ENCODE measurements at places on chromosomes 5 and 9. TPM values are rescaled to one million over a fixed set of nuclear protein-coding genes. Genes with fewer than 3 reads are reported as not detected.

- DNase-seq = no peak
Measured at GRCh38 chr5:31347552-31347905, 154.0 kb downstream of the CDH6 start.

- DNase-seq = no peak
Measured at GRCh38 chr9:110156902-110157301, 51.1 kb downstream of the C9orf152 start.

DNA sequence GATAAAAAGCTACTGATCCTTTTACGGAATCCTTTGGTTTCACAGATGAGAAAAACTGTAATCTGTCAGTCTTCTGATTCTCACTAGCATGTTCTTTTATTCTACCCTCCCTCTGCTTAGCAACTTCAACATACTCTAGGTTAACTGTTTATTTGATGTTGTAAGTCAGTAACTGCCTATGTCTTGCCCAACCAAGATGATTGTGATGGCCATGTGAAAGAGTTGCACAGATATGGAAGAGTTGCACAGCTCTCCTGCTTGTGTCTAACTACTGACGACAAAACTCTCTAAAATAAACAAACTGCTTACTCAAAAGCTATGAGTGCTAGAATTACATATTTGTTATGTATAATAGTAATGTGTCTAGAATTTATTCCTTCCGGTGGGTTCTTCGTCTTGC, 227.3 kb upstream of the DAB2 start:
- DNase-seq = no peak

The F12 gene
- 3.9 TPM for total RNA-seq

The NOXA1 gene
- total RNA-seq = not detected

The NR4A3 gene
- not detected for total RNA-seq

DNA sequence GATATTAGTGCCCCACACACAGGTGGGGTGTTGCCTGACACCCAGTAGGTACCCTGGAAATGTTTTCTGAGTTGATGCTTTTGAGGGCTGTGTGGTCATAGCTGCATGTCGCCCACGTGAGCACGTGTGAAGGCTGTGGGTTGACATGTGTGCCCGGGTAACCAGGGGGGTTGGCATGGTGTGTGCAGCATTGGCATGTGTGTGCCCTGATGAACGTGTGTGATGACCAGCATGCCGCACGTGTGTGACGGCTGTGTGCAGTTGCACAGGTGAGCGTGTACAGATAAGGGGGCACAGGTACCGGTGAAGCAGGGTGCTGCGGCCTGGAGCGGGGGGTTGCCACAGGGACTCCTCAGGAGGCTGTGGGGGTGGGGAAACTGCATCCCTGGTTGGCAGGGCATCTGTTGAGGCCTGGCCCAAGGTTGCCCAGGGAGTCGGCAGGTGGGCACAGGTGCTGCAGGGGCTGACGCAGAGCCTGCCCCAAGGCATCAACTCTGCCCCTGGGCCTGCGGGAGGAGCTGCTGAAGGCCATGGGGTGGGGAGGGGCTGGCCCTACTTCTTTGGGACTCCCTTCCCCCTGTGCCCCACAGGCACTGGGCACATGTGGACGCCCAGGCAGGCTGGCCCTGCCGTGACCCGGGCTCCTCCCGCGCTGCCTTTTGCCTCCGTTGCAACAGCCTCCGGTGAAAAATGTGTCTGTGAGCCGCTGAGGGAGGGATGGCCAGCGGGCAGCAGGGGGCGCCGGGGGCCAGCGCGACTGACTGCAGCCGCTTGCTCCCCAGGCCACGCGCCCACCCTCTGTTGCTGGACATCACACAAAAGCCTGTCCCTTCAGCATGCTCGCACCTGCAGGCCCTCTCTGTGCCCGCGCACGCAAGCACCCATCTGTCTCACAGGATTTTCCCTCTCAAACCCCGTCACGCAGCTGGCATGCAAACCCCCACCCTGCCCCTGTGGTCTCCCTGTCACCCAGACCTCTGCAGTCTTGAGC, 2.2 kb downstream of the UNC5A start:
- peak; percentile 42 for DNase-seq

The NRARP gene
- 1.2 TPM for total RNA-seq

DNA sequence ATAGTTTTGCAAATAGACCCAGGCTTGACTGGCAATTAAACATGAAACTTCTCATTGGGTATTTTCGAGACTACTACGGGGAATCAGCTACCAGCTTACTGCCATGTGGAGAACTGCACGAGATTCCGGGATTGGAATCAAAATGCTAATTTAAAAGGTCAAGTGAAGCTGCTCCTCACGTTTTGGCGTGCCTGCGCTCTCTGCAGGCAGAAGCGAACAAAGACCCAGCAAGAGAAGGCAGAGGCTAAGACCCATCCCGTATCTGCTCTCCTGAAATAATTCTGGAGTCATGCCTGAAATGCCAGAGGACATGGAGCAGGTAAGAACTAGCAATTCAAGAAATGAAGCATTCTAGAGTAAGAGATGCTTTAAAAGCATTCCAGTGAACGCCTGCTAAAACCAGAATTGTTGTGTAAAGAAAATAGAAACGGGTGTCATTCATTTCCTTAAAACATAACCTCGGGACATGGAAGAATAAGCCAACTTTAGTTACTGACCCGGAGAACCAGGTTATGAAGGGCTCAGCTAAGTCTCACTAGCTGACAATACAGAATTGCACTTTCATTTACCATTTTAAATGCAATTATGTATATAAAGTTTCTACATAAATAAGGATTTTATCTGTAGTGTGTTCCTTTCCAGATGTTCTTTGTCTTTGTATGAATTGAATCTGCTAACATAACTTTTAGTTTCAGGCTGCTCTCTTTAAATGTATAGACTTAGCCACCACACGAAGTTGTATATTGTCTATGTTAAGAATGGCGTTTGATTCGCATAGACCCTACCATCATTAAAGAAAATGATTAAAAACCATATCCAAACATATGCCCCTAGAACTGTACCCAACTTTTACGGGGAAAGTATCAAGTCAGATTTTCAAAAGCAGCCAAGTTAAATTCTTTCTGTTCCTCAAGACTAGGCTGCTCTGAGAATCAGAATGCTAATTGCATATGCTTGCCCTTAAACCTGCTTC, 2.0 kb upstream of the MAT2B start:
- peak; percentile 55 for DNase-seq

DNA sequence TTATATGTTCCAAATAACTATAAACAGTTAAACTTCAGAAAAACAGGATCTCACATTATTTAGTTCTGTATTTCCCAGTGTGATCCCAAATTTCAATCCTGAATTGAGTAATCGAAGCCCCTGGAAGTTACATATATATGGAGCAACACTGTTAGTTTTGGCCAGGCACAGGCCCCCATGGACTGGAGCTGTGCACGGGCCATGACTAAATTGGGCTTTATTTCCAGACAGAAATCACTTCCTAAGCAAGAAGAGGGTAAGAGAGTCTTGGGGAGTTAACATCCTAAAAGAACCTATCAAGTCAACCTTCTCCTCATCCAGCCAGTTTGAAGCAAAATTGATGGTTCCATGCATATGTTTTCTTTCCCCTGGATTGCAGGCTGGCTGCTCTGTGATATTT, 393.0 kb downstream of the TMEM167A start:
- DNase-seq = no peak

GRCh38 chr5:154653764-154654485, 101.3 kb upstream of the LARP1 start:
- DNase-seq = no peak

DNA sequence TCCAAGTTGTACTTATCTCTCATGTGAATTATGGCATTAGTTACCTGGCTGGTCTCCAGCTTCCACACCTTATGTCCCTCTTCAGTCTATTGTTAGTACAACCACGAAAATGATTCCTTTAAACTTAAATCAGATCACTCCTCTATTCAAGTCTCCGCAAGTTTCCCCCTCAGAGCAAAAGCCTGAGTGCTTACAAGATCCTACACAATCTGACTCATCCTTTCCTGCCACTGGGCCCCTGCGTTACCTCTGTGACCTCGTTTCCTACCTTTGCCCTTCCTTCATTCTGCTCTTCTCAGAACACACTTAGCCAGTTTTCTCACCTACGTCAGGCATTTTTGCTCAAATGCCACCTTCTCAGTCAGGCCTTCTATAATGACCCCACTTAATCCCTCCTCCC, 45.1 kb upstream of the GLIS3 start:
- no peak for DNase-seq

- no peak for DNase-seq
Measured at GRCh38 chr5:125410537-125411070, 664.2 kb upstream of the ZNF608 start.

DNA sequence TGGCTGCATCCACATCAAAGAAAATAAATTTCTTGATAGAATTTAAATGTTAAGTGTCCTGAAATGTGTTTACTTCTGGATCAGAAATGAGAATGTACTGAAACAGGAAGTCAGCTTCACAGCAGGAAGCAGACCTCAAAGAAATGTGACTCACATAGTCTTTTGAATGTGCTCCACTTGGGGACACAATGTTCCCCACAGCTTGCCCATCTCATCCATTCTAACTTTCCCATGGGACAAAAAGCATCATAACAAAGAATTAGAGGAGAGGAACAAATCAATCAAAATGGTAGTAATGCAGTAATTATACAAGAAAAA, 85.7 kb downstream of the GRAMD2B start:
- no peak for DNase-seq

DNA sequence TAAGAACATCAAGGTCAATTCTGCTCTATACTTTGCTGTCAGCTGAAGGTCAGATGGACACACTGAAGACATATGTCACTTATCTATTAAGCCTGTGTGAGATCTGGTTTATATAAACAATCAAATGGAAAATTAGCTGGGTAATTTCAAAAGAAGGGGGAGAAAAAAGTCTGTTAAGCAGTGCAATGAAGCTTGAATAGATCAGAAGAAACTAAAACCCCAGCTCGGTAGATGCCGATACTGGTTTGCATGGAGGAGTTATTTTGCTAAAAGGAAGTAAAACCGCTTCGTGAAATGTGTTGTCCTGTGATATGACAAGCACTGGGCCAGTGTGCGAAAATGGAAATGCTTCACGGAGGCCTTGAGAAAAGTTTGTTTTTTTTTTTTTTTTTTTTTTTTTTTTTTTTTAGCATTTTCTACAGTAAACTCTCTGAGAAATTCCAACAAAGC, 148.8 kb downstream of the MEF2C start:
- DNase-seq = no peak

- no peak for DNase-seq
Measured at GRCh38 chr5:138622051-138622450, 46.9 kb upstream of the HSPA9 start.

GRCh38 chr9:17490110-17490509, 88.8 kb upstream of the SH3GL2 start:
- DNase-seq = no peak

- DNase-seq = no peak
Measured at GRCh38 chr5:169652057-169652456, 15.0 kb downstream of the DOCK2 start.

- DNase-seq = no peak
Measured at GRCh38 chr5:2996248-2996647, 244.8 kb upstream of the IRX2 start.

The FABP6 gene
- not detected for total RNA-seq

The MVB12B gene
- 7.8 TPM for total RNA-seq

The ARL14EPL gene
- total RNA-seq = not detected

DNA sequence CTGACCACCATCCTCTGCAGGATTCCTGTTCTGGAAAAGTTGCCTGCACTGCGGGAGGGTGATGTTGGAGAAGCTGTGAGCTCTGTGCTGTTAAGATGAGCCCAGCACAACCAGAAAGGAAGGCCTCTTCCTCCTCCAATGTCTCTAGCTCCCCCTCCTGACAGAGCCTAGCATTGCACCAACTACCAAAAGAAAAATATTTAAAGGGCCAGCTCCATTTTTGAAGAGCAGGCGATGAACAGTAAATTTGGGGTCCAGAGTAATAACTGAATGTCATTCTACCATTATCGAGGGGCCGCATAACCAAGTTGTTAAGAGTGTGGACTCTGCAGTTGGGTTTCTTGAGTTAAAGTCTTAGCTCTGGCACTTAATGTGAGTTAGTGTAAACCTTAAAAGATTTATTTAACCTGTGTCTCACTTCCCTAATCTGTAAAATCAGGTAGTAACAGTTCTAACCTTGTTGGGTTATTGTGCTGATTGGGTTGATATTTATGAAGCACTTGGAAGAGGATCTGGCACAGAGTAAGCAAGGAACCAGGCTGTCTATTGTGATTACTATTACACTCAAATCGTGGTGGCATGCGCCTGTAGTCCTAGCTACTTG, 3.9 kb downstream of the TEX53 start:
- peak; percentile 78 for DNase-seq

DNA sequence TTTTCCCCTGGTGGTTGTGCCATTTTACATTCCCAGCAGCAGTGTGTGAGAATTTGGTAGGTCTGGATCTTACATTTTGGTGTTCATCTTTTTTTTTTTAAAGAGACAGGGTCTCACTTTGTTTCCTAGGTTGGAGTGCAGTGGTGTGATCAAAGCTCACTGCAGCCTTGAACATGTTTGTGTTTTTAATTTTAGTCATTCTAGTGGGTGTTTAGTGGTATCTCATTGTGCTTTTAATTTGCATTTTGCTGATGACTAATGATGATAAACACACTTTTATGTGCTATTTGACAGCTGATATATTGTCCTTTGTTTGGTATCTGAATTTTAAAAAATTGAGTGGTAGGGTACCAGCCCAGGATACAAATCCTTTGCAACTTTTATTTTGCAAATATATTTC, 53.4 kb upstream of the POMT1 start:
- no peak for DNase-seq

DNA sequence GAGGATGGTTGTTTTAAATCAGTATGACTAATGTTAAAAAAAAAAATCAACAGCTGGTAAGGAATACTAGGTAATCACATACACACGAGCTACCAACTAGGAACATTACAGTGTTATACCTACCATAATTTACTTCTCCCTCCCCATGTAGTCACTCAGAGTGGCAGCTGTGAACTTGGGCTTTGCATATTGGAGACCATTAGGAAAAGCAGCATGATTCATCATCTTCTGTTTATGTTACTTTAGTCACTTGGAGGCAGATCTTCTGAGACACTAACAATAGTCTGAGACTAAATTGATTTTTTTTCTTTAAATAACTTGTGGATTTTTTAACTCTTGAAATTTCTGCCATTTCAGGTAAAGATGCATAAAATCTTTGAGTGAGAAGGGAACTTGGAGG, 141.5 kb upstream of the NR4A3 start:
- DNase-seq = no peak

The ITK gene
- not detected for total RNA-seq

- no peak for DNase-seq
Measured at GRCh38 chr9:3509926-3510325, 15.9 kb downstream of the RFX3 start.

GRCh38 chr9:19985081-19985480, 196.2 kb upstream of the SLC24A2 start:
- DNase-seq = no peak

The HAVCR1 gene
- not detected for total RNA-seq

GRCh38 chr5:169012450-169012849, 288.5 kb downstream of the SLIT3 start:
- DNase-seq = no peak

The INSL6 gene
- not detected for total RNA-seq

- no peak for DNase-seq
Measured at GRCh38 chr5:172478256-172478655, 23.9 kb upstream of the SH3PXD2B start.

GRCh38 chr5:158373608-158374395, 514.9 kb upstream of the CLINT1 start:
- DNase-seq = no peak

- DNase-seq = no peak
Measured at GRCh38 chr5:42005561-42006153, 80.6 kb downstream of the FBXO4 start.
